ENCODE measurements at places on chromosomes 1 and 21.

DNA sequence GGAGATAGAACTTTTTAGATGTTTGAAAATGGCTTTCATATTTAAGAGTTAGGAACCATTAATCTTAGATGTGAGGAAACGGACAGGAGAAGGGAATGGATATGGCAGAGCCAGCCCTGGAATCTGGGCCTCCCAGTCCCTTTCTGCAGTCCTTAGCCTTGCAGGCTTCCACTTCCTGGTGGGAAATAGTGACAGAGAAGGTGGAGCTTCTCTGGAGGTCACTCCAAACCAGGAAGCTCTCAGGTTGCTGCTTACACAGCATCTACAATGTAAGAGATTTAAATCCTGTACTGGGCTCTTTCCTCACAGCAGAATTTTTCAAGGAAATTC lies 2.5 kb downstream of the S100A11 start:
- no peak for DNase-seq

DNA sequence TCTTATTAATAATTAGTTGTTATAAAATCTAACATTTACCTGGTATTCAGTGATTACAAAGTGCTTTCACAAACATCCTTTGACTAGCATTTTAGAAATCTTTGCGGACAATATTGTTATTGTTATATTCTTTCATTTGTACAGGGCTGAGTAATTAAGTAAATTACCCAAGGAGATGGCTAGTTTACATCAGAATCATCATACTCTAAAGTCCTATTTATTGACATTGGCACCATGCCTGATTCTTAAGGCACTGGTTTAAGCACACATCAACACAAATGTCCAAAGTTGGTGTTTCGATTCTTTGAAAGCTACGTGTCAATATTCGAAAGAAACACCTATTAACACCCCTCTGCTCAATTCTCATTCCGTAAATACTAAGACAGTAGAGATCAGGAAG lies 424.6 kb upstream of the CHRM3 start:
- peak; percentile 32 for DNase-seq

DNA sequence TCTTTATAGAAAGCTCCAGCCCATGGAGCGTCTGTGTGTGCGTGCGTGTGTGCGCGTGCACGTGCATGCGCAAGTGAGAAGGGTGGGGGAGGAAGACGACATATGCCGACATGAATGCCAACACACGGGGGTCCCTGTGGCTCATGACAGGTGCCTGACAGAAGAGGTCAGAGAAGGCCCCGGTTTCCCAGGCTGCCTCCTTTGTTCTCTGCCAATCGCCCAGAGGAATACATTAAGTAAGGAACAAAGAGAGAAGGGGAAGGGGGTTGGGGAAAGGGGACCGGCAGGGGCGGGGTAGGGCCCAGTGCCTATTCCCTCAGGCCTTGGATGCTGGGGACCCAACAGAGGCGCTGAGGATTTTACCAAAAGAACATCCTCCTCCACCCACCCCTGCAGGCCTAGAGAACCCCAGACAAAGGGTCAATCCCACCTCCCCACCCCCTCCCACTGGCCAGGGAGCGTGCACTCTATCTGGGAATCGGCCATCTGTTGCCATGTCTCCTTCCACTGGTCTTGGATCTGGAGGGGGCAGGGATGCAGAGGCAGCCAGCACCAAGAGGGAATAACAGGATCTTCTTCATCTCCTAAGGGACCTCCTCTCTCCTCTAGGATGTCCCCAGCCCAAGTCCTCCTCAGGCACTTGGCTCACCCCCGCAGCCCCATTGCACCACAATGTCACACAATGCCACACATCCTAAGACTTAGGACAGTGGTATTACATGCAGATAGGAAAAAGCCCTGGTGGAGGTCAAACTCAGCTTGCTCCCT lies 39.4 kb downstream of the PIK3C2B start:
- DNase-seq, result no peak

DNA sequence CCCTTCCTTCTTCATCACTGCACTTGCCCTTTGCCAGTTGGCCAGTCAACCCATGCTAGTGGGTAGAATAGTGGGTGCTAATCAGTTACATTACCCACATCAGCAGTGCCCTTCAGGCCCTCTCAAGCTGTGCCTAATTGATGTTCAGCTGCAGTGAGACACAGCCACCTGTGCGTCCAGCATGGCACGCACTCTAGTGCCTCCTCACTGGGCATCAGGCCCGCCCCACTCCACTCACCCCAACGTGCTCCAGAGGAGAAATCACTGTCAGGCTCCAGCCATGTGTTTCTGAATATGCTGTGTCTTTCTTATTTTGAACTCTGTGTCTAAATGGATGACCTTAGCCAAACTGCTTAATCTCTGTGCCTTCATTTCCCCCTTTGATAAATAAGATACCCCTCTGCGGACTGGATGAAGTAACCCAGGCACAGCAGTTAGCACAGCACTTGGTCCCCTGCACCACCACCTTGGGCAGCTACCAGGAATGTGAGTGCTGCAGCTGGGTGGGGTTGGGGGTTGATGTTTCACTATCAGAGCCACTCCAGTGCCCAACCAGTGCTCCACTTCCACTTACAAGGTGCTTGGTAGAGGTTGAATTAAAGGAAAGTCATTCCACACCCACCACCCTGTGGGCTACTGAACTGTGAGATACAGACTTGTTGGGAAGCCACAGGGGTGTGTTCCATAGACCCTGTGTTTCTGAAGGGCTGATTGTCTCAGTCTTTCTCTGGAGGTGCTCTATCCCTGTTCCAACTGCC lies 8.9 kb upstream of the ADORA3 start:
- no peak for DNase-seq

DNA sequence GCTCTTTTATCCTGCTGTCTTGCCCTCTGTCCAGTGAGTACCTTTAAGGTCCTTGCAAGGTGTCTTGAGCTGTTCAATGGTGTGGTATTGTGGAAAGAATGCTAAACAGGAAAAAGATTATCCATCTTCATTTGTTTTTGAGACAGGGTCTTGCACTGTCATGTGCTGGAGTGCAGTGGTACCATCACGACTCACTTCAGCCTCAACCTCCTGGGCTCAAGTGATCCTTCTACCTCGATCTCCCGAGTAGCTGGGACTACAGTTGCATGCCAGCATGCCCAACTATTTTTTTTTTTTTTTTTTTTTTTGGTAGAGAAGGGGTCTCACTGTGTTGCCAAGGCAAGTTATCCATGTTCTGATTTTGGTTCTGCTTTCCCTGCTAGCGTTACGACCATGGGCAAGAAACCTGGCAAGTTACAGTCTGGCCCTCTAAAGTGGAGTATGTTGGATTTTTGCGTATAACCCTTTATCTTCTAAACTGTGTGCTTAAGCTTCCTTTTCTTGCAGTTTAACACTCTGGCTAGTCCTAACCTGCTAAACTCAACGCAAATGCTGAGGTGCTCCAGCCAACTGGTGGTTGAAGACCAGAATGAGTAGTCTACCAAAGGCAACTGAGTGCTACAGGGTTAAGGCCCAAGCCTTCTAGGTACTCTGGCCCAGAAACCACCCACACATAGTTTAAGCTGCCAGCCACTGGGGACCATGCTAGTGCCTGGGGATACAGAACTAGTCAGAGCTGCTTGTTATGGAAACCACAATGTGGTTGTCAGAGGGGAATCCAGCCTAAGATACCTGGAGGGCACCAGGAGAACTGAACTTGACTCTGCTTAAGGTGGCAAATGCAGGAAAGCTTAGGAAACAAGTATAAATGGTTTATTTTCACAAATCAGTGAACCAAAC lies 7.9 kb downstream of the RPL11 start:
- DNase-seq, result no peak

DNA sequence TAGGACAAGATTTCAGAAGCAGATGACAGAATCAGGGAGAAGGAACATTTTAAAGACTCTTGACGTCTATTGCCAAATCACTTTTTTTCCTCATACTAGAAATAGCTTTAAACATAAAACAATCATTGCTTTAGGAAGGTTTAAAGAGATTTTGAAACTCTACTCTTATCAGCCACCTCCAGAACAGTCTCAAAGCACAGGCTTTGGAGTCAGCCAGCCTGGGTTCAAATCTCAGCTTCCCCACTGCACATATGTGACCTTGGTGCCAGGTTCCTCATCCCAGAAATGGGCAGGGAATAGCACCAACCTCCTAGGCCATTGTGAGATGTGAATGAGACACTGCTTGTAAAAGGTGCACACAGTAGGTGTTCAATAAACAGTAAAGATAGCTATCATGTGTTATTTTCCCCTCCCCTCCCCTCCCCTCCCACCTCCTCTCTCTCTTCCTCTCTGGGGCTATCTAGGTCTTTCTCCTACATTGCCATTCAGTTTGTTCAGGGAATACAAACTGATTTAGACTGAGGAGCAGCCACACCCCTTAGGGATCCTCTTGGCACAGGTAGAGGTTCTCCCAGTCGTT lies 20.6 kb downstream of the SPOCD1 start:
- DNase-seq, result no peak

GRCh38 chr1:222042120-222042519 lies 300.2 kb upstream of the DUSP10 start:
- no peak for DNase-seq

DNA sequence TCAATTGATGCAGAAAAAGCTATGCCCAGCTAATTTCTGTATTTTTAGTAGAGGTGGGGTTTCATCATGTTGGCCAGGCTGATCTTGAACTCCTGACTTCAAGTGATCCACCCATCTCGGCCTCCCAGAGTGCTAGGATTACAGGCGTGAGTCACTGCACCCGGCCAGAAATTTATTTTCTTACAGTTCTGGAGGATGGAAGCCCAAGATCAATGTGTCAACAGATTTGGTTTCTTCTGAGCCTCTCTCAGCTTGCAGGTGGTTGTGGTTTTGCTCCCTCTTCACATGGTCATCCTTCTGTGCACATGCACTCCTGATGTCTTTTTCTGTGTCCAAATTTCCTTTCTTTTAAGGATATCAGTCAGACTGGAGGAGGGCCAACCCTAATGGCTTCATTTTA lies 35.6 kb downstream of the SHCBP1L start:
- no peak for DNase-seq

DNA sequence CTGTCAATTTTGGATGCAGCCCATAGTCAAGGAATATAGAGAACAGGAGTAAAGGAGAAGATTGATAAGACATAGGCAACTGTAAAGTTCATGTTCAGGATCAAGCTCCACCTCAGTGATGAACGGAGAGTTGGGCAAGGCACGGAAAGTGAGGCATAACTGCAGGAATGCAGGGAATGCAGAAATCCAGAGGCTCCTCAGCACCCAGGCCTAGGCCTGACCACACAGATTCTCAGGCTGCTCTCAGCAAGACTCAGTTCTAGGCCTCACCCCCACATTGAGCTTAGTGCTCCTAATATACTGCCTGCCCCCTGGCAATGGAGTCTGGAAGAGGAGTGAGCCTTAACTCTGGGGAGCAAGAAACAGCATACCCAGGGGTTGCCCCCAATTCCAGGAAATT lies 36.3 kb upstream of the S1PR1 start:
- no peak for DNase-seq

GRCh38 chr1:181930187-181930586 lies 131.3 kb downstream of the ZNF648 start:
- DNase-seq, result no peak

DNA sequence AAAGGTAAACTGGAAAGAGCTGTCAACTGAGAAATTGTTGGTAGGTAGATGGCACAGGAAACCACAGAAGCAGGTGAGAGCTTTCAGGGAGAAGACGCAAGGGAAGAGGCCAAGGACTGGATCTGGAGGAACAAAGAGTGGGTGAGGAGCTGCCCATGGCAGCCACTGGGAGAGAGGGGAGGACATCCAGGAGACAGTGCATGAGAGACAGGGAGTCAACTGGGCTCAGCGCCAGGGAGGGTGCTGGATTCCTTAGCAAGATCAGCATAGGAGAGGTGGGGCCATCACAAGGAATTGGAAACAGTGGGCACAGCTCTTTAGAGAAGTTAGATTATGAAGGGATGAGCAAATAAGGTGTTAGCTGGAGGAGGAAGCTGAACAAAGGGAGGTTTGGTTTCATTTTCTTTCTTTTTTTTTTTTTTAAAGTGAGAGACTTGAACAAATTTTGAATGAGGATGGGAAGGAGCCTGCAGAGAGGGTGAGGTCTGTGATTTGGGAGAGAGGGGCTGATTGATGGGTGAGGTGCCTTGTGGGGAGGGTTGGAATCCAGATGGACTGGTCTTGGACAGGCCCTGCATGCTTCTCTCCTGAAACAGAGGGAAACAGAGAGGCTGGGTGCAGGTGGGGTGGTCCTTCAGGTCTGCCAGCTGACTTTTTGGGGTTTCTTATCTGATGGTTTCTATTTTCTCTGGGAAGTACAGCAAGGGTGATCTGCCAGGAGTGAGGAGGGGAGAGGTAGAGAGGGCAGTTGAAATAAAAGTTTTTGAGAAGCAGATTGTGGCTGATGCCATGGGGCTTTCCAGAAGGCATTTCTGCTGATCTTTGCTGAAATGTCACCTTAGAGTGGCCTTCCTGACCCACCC lies 5.4 kb downstream of the CYP4B1 start:
- no peak for DNase-seq

GRCh38 chr1:224289396-224289795 lies 40.6 kb downstream of the NVL start:
- no peak for DNase-seq

DNA sequence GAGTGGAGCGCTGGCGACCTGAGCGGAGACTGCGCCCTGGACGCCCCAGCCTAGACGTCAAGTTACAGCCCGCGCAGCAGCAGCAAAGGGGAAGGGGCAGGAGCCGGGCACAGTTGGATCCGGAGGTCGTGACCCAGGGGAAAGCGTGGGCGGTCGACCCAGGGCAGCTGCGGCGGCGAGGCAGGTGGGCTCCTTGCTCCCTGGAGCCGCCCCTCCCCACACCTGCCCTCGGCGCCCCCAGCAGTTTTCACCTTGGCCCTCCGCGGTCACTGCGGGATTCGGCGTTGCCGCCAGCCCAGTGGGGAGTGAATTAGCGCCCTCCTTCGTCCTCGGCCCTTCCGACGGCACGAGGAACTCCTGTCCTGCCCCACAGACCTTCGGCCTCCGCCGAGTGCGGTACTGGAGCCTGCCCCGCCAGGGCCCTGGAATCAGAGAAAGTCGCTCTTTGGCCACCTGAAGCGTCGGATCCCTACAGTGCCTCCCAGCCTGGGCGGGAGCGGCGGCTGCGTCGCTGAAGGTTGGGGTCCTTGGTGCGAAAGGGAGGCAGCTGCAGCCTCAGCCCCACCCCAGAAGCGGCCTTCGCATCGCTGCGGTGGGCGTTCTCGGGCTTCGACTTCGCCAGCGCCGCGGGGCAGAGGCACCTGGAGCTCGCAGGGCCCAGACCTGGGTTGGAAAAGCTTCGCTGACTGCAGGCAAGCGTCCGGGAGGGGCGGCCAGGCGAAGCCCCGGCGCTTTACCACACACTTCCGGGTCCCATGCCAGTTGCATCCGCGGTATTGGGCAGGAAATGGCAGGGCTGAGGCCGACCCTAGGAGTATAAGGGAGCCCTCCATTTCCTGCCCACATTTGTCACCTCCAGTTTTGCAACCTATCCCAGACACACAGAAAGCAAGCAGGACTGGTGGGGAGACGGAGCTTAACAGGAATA lies 4.2 kb downstream of the TFAP2E start:
- DNase-seq, result no peak

DNA sequence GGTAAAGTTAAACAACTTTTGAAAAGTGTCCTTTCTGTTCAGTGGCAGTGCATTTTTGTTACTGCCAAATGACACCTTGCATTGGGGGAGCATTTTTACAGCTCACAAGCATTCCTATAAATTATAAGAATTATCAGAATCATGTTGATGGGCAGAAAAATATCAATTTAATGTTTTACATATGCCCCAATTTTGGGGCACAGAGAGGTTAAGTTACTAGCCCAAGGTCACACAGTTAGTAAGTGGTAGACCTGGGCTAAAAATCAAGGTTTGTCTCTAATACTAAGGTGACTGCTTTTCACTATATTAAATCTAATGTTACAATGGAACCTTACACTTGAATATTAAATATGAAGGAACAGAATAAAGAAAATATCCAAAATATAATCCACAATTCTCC lies 180.1 kb upstream of the IVNS1ABP start:
- no peak for DNase-seq
